HFFc6 (cell line): ENCODE measurements at places on chromosomes 2 and 18. TPM values are rescaled to one million over a fixed set of nuclear protein-coding genes. Genes with fewer than 3 reads are reported as not detected.
A peak's percentile ranks its signal among the peaks of the same experiment; 100 is the strongest.

DNA sequence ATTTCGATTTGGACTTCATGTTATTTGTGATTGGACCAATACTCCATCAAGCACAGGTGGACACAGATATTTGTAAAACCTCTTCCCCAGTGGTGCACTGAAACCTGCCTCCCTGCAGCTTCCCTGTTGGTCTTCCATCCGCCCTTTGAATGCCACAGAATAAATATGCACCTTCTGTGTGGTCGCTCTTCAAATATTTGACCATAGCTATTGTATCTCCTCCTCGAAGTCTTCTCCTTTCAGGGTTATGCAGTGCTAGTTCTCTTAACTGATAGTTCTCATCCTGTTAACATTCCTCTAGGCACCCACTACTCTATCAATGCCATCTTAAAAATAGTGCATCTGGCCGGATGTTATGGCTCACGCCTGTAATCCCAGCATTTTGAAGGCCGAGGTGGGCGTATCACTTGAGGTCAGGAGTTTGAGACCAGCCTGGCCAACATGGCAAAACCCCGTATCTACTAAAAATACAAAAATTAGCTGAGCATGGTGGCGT lies 12.5 kb downstream of the SPATS2L start:
- peaks cover 7% of the 10 kb centered on the region; the same call in 1 of the 2 replicates for H3K36me3 ChIP-seq
- peaks cover 91% of the 10 kb centered on the region for H3K4me1 ChIP-seq
- H3K27me3 ChIP-seq, result no peaks in the 10 kb centered on the region; the same call in 1 of the 2 replicates
- peak overlapping the region; percentile 67; the same call in 1 of the 2 replicates for H3K27ac ChIP-seq
- no peak for DNase-seq
- H3K4me3 ChIP-seq, result no peak overlapping the region

DNA sequence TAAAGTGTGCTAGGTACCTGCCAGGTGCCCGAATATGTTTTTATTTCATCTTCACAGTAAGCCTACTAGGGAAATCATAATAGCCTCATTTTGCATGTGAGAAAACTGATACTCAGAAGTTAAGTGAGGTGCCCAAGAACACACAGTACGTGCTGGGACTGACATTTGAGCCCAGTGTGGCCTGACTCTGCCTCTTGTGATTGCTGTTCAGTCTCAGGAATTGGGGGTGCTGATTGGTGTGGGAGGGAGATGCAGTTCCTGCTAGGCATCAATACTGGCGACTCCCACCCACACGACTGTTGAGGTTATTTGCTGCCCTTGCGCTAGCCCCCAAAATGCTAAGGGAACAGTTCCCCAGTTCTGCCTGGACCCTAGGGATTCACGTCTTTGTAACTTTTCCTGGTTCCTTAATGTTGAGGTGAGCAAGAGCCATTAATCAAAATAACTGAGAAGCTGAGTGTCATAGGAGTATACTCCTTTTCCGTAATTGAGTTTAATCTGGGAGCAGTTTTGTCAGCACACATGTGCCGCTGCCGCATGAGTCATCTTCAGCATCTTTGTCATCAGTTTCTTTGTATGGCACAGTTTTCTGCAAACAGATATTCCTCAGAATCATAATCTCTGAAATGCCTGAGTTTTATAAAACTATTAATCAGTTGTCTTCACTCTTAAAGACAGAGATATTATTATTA lies 120.7 kb downstream of the NCK2 start:
- H3K4me3 ChIP-seq, result no peak overlapping the region
- H3K27me3 ChIP-seq, result peaks cover 2% of the 10 kb centered on the region; the same call in 1 of the 2 replicates
- H3K36me3 ChIP-seq, result no peaks in the 10 kb centered on the region
- DNase-seq, result no peak
- H3K4me1 ChIP-seq, result peaks cover 33% of the 10 kb centered on the region

DNA sequence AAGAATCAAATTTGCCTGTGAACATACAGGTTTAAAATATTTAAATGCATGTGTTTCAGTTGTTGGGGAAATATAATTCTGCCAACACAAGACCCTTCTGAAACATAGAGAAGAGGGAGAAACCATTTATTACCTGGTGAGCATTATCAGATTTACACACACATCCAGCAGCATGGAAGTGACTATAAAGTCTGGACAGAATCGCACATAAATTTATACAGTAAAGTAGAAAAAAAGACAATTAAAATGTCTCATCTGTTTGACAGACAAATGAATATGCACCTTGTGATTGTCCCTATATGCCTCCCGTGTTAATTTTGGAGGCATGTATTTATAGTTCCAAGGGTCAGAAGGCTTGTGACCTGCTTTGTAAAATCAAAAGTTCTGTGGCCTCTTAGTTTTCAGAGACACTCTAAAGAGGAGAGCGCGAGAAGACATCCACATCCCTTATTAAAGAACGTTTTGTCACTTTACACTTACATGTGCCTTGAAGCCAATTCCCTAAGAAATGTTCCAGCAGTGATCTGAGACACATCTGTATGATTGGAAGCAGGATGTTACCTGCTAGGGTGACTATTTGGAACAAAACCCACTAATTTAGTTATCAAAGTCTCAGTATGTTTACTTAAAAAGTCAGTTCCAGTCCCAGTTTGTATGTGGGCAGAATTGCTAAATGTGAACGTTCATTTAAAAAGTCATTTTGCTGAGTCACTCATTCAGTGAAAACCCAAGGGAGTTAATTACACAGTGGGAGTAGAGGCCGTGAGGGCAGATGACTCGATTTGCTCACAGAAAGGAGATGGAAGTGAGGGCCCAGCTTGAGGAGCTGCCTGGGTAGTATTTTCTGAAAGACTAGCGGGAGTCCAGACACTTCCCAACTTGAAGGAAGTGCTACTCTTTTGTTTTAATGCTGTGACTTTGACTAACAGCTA lies 527.6 kb upstream of the MEX3C start:
- no peak overlapping the region for H3K27ac ChIP-seq
- no peaks in the 10 kb centered on the region for H3K27me3 ChIP-seq
- DNase-seq, result no peak
- no peak overlapping the region for H3K4me3 ChIP-seq
- H3K4me1 ChIP-seq, result no peaks in the 10 kb centered on the region
- H3K36me3 ChIP-seq, result no peaks in the 10 kb centered on the region

- no peak overlapping the region for H3K27ac ChIP-seq
- H3K36me3 ChIP-seq, result no peaks in the 10 kb centered on the region
- H3K27me3 ChIP-seq, result peaks cover 17% of the 10 kb centered on the region
Observed at GRCh38 chr2:28488858-28489575, 6.8 kb upstream of the PLB1 start.

The LRPPRC gene
- total RNA-seq, result 68.3 to 81.9 TPM (median 73.0 TPM) in 3 replicates

The NOSTRIN gene
- total RNA-seq, result not detected in 2 replicates

- DNase-seq, result no peak
- H3K27ac ChIP-seq, result no peak overlapping the region
- H3K36me3 ChIP-seq, result no peaks in the 10 kb centered on the region
- H3K27me3 ChIP-seq, result no peaks in the 10 kb centered on the region; the same call in 1 of the 2 replicates
- H3K4me3 ChIP-seq, result no peak overlapping the region
Observed at GRCh38 chr2:215791481-215791937, 221.8 kb downstream of the MREG start.

The OR6B2 gene
- total RNA-seq, result not detected in 3 replicates

GRCh38 chr2:42072349-42073118 lies 24.7 kb downstream of the PKDCC start:
- no peaks in the 10 kb centered on the region for H3K36me3 ChIP-seq
- peaks cover 45% of the 10 kb centered on the region for H3K27me3 ChIP-seq
- no peak for DNase-seq
- H3K27ac ChIP-seq, result no peak overlapping the region
- H3K4me1 ChIP-seq, result no peaks in the 10 kb centered on the region
- no peak overlapping the region for H3K4me3 ChIP-seq

- peaks cover 26% of the 10 kb centered on the region for H3K4me1 ChIP-seq
- peak overlapping the region; percentile 42 for H3K27ac ChIP-seq
- DNase-seq, result no peak
- peak overlapping the region; percentile 7; the same call in 1 of the 2 replicates for H3K4me3 ChIP-seq
- no peaks in the 10 kb centered on the region for H3K27me3 ChIP-seq
Observed at GRCh38 chr2:188527141-188527540, 235.5 kb downstream of the GULP1 start.

The SPATA3 gene
- total RNA-seq, result not detected in 3 replicates

GRCh38 chr2:221347471-221347870 lies 224.6 kb downstream of the EPHA4 start:
- no peak overlapping the region for H3K4me3 ChIP-seq
- no peaks in the 10 kb centered on the region for H3K36me3 ChIP-seq
- DNase-seq, result peak; percentile 72
- H3K27ac ChIP-seq, result peak overlapping the region; percentile 44

DNA sequence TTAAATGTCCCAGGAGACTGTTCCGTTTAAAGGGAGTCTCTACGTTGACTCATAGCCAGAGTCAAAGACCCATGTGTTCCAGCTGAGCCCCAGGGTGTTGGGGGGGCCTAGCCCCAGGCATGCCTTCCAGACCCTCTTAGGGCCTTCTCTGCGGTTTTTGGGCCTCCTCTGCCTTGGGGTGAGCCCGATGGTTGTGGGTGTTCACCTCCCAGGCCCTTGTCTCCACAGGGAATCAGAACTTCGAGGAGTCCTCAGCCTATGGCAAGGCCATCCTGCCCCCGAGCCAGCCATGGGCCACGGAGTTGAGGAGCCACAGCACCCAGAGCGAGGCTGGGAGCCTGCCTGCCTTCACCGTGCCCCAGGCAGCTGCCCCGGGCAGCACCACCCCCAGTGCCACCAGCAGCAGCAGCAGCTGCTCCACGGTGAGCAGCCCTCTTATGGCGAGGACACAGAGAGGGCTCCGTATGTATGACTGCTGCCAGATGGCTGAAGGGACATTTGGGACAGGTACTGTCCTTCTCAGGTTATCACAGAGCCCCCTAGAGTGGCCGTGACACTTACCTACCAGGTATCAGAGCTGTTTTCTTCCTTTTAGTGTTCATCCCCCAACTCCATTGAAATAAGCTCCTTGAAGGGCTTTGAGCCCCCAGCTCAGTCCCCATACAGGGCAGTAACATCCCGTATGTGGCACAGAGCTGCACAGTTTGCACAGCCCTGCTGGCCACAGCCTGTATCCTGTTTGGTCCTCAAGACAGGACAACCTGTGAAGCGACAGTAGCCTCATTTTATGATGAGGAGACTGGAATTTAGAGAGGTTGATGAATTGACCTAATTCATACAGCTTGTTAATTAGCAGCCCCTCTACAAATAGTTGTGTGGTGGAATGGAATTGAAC lies 80.7 kb downstream of the EPAS1 start:
- H3K4me1 ChIP-seq, result peaks cover 5% of the 10 kb centered on the region; the same call in 1 of the 2 replicates
- no peak for DNase-seq
- no peak overlapping the region for H3K4me3 ChIP-seq
- peaks cover 18% of the 10 kb centered on the region for H3K36me3 ChIP-seq
- no peaks in the 10 kb centered on the region for H3K27me3 ChIP-seq

DNA sequence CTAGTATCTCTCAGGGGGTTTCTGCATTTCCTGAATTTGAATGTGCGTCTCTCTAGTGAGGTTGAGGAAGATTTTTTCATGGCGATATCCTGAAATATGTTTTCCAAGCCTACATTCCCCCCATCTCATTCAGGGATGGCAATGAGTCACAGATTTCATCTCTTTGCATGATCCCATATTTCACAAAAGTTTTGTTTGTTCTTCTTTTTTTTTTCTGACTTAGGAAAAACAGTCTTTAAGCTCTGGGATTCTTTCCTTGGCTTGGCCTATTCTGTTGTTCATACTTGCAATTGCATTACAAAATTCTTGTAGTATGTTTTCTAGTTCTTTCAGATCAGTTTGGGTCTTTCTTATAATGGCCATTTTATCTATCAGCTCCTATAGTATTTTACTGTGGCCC lies 136.5 kb downstream of the DSEL start:
- no peak for DNase-seq
- no peak overlapping the region; the same call in 1 of the 2 replicates for H3K27ac ChIP-seq
- no peaks in the 10 kb centered on the region for H3K36me3 ChIP-seq
- no peak overlapping the region for H3K4me3 ChIP-seq
- no peaks in the 10 kb centered on the region for H3K27me3 ChIP-seq
- H3K4me1 ChIP-seq, result peaks cover 7% of the 10 kb centered on the region

The DCC gene
- total RNA-seq, result not detected in 3 replicates

- H3K36me3 ChIP-seq, result no peaks in the 10 kb centered on the region
- no peak for DNase-seq
- peaks cover 6% of the 10 kb centered on the region; the same call in 1 of the 2 replicates for H3K4me1 ChIP-seq
- H3K27ac ChIP-seq, result no peak overlapping the region
- peaks cover 10% of the 10 kb centered on the region for H3K27me3 ChIP-seq
Observed at GRCh38 chr2:68719912-68720311, 14.7 kb upstream of the ARHGAP25 start.

GRCh38 chr2:227890495-227891079 lies 19.2 kb downstream of the DAW1 start:
- no peak overlapping the region for H3K4me3 ChIP-seq
- DNase-seq, result peak; percentile 56
- H3K27me3 ChIP-seq, result peaks cover 2% of the 10 kb centered on the region
- no peak overlapping the region for H3K27ac ChIP-seq

- H3K36me3 ChIP-seq, result no peaks in the 10 kb centered on the region
- peaks cover 7% of the 10 kb centered on the region; the same call in 1 of the 2 replicates for H3K4me1 ChIP-seq
- no peak overlapping the region for H3K4me3 ChIP-seq
- no peak overlapping the region for H3K27ac ChIP-seq
- no peaks in the 10 kb centered on the region; the same call in none of the 2 replicates for H3K27me3 ChIP-seq
Observed at GRCh38 chr2:233017947-233018346, 4.9 kb upstream of the NGEF start.

DNA sequence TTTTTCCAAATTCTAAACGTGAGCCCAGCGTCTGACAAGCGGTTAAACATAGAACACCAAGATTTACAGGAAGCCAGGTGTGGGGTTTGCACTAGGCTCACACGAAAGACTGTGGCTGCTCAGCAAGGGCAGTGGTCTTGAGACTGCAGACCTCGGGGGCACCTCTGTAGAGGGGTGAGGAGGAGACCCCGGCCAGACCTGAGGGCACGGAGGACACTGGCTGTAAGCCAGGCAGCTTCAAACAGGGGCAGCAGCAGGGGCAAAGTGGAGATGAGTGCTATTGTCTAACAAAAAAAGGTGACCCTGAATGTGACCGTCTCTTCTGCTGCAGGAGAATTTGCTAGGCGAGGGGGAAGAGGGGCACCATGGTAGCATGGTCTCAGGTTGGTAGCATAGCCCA lies 140.3 kb downstream of the CYP26B1 start:
- H3K27me3 ChIP-seq, result peaks cover 48% of the 10 kb centered on the region
- H3K27ac ChIP-seq, result no peak overlapping the region
- H3K36me3 ChIP-seq, result no peaks in the 10 kb centered on the region
- no peaks in the 10 kb centered on the region for H3K4me1 ChIP-seq

The CTDSP1 gene
- total RNA-seq, result 78.4 to 82.7 TPM (median 82.0 TPM) in 3 replicates

The PLA2R1 gene
- 3.4 to 6.1 TPM (median 5.1 TPM) in 3 replicates for total RNA-seq

The RESP18 gene
- not detected in 3 replicates for total RNA-seq

The SOX11 gene
- not detected in 3 replicates for total RNA-seq

- H3K27ac ChIP-seq, result peak overlapping the region; percentile 67
- peaks cover 4% of the 10 kb centered on the region; the same call in 1 of the 2 replicates for H3K27me3 ChIP-seq
- H3K36me3 ChIP-seq, result peaks cover 30% of the 10 kb centered on the region
- peak overlapping the region; percentile 85 for H3K4me3 ChIP-seq
Observed at GRCh38 chr2:73985308-73986084, 786 bp downstream of the TET3 start.

DNA sequence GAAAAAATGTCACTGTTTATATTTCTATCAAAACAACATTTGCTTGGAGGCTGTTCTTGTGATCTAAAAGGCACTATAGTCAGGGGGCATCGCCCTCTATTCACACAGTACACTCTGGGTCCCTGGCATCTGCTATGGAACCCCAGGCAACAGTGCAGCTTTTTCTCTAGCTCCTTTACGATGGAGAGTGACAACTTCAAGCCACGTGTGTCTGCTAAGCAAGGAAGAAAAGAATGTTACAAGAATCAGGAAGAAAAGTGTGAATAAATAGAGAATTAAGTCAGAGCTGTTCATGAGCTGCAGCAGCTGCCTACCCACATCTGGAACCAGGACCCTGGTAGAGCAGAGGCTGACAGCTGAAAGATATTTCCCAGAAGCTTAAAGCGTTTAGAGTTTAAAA lies 11.2 kb downstream of the RND3 start:
- H3K4me1 ChIP-seq, result peaks cover 100% of the 10 kb centered on the region
- H3K4me3 ChIP-seq, result peak overlapping the region; percentile 98
- H3K27ac ChIP-seq, result peak overlapping the region; percentile 99
- peaks cover 61% of the 10 kb centered on the region for H3K27me3 ChIP-seq
- peaks cover 96% of the 10 kb centered on the region for H3K36me3 ChIP-seq

- peaks cover 26% of the 10 kb centered on the region for H3K4me1 ChIP-seq
- DNase-seq, result no peak
- H3K36me3 ChIP-seq, result no peaks in the 10 kb centered on the region
- no peak overlapping the region for H3K27ac ChIP-seq
Observed at GRCh38 chr2:229884775-229885699, 36.8 kb downstream of the TRIP12 start.
